ENCODE measurements at places on chromosomes 7 and 10. TPM values are rescaled to one million over a fixed set of nuclear protein-coding genes. Genes with fewer than 3 reads are reported as not detected.

The IL15RA gene
- 9.9 TPM for total RNA-seq

The ENKUR gene
- not detected for total RNA-seq

The TMEM184A gene
- 0.39 TPM for total RNA-seq

The SPDYE3 gene
- not detected for total RNA-seq

The CPN1 gene
- total RNA-seq: not detected

The ZDHHC4 gene
- 34.0 TPM for total RNA-seq

The ESYT2 gene
- total RNA-seq: 100 TPM

The GDF10 gene
- not detected for total RNA-seq

The VWDE gene
- total RNA-seq: not detected

The ASZ1 gene
- total RNA-seq: not detected

The SPDYE1 gene
- not detected for total RNA-seq

The HTR5A gene
- total RNA-seq: not detected

The OR2A5 gene
- total RNA-seq: not detected

The CNPY1 gene
- total RNA-seq: not detected

The SCIN gene
- under 0.01 TPM for total RNA-seq

The ZNF92 gene
- total RNA-seq: 9.0 TPM

The RET gene
- total RNA-seq: under 0.01 TPM

The ITGA8 gene
- not detected for total RNA-seq

The CLCN1 gene
- not detected for total RNA-seq

The MRLN gene
- total RNA-seq: not detected

The SLC26A3 gene
- not detected for total RNA-seq

The CCDC172 gene
- total RNA-seq: not detected

The CHST15 gene
- total RNA-seq: 10.7 TPM

The MRPS24 gene
- total RNA-seq: 97.7 TPM

The PNLIP gene
- not detected for total RNA-seq

The IFIT1B gene
- total RNA-seq: not detected

The GTPBP4 gene
- total RNA-seq: 32.0 TPM

The CPA5 gene
- not detected for total RNA-seq

The LRIT1 gene
- total RNA-seq: not detected

The GPER1 gene
- 8.5 TPM for total RNA-seq

The ZCCHC24 gene
- 33.2 TPM for total RNA-seq

The NEBL gene
- total RNA-seq: 1.1 TPM

The DNAJB12 gene
- 25.0 TPM for total RNA-seq

The ARHGAP21 gene
- total RNA-seq: 110 TPM

The CTAGE8 gene
- total RNA-seq: 0.59 TPM

The RBM48 gene
- total RNA-seq: 7.3 TPM

The ERVW-1 gene
- total RNA-seq: not detected

The HHEX gene
- total RNA-seq: not detected

The EIF5AL1 gene
- 0.98 TPM for total RNA-seq

The SH3PXD2A gene
- total RNA-seq: 21.9 TPM

The TFPI2 gene
- total RNA-seq: 369 TPM

The CTAGE4 gene
- total RNA-seq: not detected
